ENCODE measurements at places on chromosomes 11 and 22.

GRCh38 chr22:48427731-48428211, 1399.9 kb downstream of the BRD1 start:
- no peak for DNase-seq

- no peak for DNase-seq
Observed at GRCh38 chr11:78429209-78429608, 11.6 kb upstream of the GAB2 start.

- DNase-seq: no peak
Observed at GRCh38 chr22:28052825-28053269, 133.8 kb upstream of the PITPNB start.

DNA sequence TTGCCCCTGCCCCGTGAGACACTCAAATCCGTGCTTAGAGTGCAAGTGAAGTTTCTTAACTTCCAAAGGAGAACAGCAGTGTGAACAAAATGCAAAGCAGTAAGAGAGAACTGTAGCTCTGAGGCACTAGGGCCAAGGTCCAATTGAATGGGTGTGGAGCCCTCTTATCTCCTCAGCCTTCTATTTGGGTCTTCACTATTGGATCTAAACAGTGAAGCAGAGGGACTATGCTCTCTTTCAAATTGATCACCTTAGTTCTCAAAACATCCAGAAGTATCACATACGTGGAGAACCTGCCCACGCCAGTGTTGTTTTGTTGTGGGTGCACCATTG, 49.6 kb downstream of the C22orf31 start:
- DNase-seq: no peak

- DNase-seq: no peak
Observed at GRCh38 chr11:14938936-14939335, 33.2 kb downstream of the CALCA start.

DNA sequence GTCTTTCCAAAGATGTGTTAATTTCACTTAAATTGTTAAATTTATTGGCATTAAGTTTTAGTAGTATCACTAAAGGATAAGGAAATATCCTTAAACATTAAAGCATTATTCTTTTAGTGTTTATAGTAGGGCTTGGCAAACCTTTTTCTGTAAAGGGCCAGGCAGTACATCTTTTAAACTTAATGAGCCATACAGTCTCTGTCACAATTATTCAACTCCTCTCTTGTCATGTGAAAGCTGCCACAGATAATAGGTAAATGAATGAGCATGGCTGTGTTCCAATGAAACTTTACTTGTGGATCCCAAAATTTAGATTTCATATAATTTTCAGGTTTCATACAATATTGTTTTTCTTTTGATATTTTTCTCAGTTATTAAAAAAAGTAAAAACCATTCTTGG, 268.2 kb upstream of the C11orf87 start:
- no peak for DNase-seq

- DNase-seq: peak; percentile 45
Observed at GRCh38 chr11:75536786-75537641, 11.3 kb upstream of the GDPD5 start.

DNA sequence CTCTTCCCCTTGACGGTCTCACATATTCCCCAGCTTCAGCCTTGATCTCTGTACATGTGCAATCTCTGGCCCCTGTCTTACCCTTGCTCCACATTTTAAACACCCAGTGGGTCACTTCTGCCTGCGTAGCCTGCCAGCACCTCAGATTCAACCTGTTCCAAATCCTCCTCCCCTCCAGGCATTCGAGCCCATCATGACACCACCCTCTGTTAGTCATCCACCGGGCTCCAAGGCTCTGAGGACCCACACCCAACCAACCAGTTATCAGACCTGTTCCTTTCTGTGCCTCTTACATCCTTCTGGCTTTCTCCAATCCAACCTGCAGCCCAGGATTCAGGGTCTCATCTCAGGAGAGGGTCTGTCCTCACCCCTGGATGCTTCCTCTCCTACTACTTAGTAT, 119.8 kb upstream of the TBCEL start:
- DNase-seq: no peak

Measured in activated naive CD8-positive, alpha-beta T cell treated with anti-CD3 and anti-CD28 coated beads for 36 hours (primary cell).